ENCODE measurements at places on chromosomes 4 and X.

- no peak for DNase-seq
These were observed 4.4 kb upstream of the INPP4B start for GRCh38 chr4:142850478-142850877.

GRCh38 chrX:121356139-121356849 is 308.9 kb downstream of the GLUD2 start:
- DNase-seq: no peak

- no peak for DNase-seq
These were observed 156.4 kb upstream of the TBL1X start for GRCh38 chrX:9308426-9308825.

- no peak for DNase-seq
These were observed 28.3 kb upstream of the AMELX start for GRCh38 chrX:11264925-11265324.

GRCh38 chrX:148691456-148691855 is 191.0 kb downstream of the AFF2 start:
- no peak for DNase-seq

- no peak for DNase-seq
These were observed 6.5 kb downstream of the HMGN5 start for GRCh38 chrX:81195259-81195658.

DNA sequence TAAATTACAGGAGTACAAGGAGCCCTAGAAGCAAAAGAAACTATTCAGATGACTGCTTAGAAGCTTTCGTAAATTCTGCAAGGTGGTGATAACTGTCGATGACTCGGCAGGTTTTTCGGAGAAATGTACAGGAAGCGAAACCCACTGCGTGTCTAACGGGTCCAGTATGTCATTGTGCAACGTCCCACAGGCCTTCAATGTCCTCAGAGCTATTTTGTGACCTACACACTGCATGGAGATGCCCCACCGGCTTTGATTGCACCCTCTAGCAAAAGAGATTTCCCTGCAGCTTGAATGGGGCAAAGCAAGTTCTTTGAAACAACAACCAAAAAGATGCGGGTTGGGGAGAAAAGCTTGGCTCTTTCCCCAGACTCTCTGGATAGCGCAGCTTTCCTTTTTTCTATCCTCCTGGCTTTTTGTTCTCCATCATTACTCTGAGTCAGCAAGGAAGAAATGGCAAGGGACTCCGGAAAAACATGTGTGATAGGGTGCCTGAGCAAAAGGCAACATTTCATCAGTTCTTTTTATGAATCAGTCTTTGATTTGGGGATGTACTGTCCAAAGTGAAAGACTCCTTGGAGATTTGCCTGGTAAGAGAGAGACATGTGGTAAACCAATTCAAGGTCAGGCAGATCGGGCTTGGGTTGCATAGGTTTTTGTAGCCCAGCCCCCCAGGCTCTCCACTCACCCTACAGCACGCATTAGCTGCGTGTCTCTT is 112.0 kb upstream of the TBL1X start:
- no peak for DNase-seq

GRCh38 chr4:183411291-183411861 is 33.1 kb upstream of the CDKN2AIP start:
- DNase-seq: no peak

All from activated gamma-delta T cell (primary cell).